ENCODE measurements at places on chromosomes 7 and 10.

DNA sequence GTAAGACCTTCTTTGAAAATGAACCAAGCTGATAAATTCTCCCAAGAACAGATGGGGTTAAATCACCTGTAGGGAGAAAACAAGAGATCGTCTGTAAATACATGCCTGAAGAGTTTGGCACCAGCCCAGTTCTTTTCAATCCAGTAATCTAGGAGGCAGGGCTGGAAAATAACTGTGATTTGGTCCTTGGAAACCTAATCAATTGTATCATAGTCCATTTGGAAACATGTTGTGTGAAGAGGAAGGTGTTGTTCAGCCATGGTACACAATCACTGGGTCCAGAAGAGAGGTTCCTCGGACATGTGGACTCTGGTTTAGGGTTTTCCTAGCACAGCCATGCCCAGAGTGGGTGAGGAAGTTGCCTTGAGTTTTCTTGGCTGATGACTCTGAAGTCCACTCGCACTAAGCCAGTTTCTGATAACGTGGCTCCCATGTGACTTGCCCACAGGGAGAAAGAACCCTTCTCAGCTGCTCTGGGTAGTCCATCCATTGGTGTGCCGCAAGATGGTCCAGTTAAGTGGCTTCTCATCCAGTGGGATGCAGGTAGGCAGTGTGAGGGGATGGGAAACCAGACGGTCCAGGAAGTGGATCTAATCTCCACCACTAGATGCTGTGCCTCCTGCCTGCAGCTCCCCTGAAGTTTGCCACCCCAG lies 5.1 kb downstream of the BLNK start:
- no peak for DNase-seq

GRCh38 chr10:34444223-34445183 lies 370.6 kb downstream of the PARD3 start:
- no peak for DNase-seq

DNA sequence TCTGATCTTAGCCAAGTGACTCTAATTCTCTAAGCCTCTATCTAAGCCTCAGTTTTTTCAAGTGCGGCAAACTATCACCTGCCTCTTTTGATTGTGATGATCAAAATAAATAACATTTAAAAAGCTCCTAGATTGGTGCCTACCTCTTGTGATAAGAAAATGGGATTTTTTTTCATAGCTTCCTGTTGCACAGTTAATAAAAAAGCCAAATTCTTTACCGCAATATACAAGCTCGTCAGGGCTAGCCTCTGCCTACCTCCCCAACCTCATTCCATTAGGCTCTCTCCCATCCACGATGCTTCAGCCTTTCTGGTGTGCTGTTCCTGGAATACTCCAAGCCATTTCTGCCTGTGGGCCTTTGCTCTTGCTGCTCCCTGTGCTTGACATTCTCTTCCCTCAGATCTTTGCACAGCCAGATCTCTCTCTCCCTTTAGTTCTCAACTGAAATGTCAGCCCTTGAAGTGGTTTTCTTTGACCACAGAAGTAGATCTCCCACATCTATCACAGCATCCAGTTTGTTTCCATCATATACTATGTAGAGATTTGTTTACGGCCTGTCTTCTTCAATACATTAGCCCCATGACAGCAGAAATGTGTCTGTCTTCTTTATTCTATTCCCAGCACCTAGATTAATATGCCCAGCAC lies 48.8 kb downstream of the SFR1 start:
- no peak for DNase-seq

- no peak for DNase-seq
These were observed 153.2 kb upstream of the SLC13A1 start for GRCh38 chr7:123352973-123353372.

DNA sequence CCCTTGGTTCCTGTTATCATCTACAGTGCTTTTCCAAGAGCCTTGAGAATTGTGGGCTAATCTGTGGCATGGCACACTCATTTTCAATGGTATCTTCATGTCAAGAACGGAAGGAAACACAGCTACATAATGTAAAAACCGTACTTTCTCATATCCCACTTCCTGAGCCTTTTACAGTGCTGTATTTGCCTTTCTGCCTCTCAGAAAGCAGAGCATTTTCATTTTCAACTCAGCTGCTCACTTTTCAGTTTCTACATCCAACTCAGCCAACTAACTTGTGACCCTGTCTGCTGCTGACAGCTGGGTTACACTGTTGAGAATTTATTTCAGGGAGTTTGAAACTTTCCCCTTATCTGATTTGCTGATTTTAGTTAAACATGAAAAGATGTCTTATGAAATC lies 875.8 kb upstream of the KCND2 start:
- no peak for DNase-seq

DNA sequence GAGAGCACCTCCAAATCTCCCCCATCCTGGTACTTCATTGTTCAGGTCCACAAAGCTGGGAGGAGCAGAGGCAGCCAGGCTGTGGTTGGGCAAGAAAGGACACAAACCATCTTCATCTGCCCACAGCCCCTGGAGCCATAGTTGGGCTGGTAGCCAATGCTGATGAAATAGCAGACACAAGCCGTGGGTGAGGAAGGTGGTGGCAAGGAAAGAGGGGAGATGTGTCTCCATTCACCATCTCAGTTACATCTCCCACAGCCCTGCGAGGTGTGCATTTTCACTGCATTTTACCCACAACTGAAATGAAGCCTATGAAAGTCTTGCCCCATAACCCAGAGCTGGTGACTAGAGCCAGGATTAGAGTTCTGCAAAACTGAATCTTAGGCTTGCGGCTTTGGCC lies 35.0 kb downstream of the PIK3AP1 start:
- DNase-seq: peak; percentile 79

- DNase-seq: no peak
These were observed 562.8 kb downstream of the SUGCT start for GRCh38 chr7:40697653-40698052.

DNA sequence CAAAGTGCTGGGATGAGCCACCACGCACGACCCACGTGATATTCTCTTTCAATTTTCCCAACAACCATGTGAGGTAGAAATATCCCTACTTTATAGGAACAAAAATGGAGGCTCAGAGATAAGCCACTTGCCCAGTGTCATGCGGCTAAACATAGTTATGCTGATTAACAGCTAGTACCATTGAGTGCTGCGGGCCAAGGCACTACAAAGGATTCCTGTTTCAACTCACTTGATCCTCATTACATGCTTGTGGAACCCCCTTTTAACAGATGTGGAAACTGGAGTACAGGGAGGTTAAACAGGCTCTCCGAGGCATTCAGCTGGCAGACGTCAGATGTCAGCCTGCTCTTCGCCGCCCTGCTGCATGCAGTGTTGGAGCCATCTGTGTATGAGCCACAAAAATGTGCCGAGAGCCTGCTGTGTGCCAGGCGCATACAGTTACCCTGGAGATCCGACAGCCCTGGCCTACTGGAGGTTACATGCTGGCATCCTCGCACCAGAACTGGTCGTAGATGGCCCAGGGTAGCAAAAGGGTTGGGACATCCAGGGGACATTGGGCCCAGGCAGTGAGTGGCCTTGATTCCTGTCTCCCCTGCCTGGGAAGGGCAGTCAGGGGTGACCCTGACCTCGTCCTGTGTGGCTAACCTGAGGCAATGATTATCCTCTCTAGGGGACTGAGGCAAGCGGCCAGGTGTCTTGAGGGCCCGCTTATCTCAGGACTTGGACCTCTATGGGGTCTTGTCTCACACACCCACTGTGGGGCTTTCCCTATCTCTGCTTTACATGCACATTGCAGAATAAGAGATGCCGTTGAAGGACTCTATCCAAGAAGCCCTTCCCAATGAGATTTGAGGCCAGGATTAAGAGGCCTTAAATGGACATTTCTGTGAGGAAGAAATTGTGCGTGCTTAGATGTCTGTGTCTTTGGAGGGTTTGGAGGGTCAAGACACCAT lies 18.5 kb upstream of the SRGN start:
- no peak for DNase-seq
